ENCODE measurements at places on chromosomes 5 and 9. TPM values are rescaled to one million over a fixed set of nuclear protein-coding genes. Genes with fewer than 3 reads are reported as not detected.

DNA sequence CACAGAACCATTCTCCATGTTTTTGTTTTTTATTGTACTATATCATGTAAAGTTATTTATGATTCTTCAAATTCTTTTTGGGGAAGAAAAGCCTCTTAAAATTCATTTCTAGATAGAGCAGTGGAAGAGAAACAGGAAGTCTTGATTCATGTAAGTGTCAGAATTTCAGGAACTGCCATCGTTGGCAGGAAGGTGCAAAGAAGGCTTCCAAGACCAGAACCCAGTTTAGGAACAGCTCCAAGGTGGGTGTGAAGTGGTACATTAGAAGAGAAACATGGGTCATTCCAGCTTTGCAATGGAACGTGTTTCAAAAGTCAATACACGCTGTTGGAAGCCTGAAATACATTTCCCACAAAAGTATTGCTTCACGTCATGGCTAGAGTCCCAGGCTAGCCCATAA is 14.8 kb downstream of the SAXO1 start:
- DNase-seq, result no peak

The MAMDC2 gene
- polyA plus RNA-seq, result 7.3 TPM

The C7 gene
- polyA plus RNA-seq, result 241 TPM

The TAF11L5 gene
- polyA plus RNA-seq, result not detected

The PCDHB13 gene
- polyA plus RNA-seq, result 7.6 TPM

The PNPLA7 gene
- 1.4 TPM for polyA plus RNA-seq

- DNase-seq, result no peak
Observed at GRCh38 chr5:10655972-10656830, 92.3 kb downstream of the ANKRD33B start.

The TMEM215 gene
- 0.27 TPM for polyA plus RNA-seq

DNA sequence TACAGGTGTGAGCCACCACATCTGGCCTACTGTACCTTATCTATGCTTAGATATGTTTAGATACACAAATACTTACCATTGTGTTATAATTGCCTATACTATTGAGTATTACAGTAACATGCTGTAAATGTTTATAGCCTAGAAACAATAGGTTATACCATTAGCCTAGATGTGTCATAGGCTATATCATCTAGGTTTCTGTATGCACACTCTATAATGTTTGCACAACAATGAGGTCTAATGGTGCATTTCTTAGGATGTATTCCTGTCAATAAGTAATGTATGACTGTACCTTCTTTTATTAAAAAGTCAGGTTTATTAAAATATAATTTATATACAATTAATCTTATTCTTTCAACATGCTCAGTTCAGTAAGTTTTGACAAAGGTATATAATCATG is 683.1 kb downstream of the LRRC70 start:
- no peak for DNase-seq

DNA sequence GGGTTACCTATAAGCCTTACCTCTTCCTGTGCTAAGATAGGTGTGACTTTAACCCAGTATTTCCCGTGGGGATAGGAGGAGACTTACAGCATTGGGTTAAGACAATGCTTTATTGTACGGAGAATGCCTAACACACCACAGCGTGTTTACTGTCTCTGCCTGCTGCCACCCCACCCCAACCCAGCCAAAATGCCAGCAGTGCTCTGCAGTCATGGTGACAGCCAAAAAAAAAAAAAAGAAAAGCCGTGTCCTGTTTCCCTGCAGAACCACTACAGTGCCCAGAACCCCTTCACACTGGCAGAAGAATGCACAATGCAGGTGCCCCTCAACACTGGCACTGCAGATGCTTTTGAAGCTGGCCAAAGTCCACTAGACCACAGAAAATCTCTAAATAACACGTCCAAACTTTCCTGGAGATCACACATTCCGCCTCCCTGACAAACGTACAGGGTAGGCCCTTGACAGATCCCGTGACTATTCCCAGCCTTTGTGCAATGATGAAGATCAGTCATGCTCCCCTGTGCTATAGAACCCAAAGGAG is 102.2 kb downstream of the SERINC5 start:
- DNase-seq, result no peak

The TMEM203 gene
- 43.5 TPM for polyA plus RNA-seq

DNA sequence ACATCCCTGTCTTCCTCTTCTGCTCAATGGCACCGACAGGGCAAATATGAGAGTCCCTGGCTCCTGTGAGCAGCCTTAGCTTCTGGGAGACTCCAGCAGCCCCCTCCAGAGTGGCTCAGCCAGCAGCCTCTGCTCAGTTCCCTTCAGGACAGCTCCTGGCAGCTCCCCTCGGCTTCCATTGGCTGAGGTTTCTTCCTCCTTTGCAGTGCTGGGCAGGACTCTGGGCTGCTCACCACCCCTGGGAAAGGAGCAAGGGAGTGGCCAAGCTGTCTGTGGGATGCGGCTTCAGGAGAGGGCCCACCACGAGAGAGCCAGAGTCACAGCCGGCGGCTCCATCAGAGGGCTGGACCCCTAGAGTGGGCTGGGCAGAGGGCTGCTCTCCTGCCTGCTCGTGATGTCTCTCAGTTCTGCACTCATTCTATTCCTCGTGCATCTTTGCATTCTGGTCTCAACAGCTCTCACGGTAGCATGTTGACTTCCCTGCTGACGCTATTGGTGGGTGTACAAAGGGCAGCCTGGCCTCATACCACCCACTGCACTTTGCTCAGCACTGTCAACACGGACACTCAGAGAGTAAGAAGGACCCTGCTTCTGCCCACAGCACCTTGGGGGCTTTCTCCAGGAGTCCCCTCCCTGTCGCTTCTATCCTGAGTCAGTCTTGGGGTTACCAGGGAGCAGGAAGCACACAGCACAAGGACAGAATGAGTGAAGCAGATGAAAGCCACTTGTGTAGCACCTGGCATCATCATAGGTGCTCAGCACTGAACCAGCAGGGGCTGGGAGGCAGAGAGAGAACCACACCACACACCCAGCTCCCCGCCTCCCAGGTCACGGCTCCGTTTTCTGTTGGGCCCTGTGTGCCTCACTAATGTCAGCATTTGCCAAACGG is 80.9 kb upstream of the ALDH1B1 start:
- DNase-seq, result no peak

GRCh38 chr9:108579757-108580439 is 275.9 kb downstream of the ACTL7B start:
- no peak for DNase-seq

The SLIT3 gene
- 44.8 TPM for polyA plus RNA-seq

The SPATA31E1 gene
- polyA plus RNA-seq, result not detected

DNA sequence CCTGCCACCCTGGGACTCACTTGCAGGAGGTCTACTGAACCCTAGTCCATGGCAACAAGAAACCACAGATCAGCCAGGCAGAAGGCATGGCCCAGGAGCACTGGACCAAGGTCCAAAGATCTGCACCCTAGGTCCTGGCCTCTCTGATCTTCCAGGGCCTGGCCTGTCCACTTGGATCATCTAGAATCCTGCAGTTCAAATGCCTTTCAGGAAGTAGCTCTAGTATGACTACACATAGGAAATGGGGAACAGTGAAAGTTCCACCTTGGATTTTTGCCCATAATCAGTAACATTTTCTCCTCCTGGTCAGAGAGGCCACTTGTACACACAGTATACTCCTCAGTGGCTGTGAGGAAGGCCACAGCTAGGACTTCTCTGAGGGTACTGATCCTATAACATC is 11.5 kb downstream of the ANXA6 start:
- no peak for DNase-seq

- DNase-seq, result no peak
Observed at GRCh38 chr9:92642564-92642963, 27.4 kb downstream of the IPPK start.

The IL12B gene
- polyA plus RNA-seq, result 0.09 TPM

The GZMA gene
- polyA plus RNA-seq, result 1.2 TPM

- no peak for DNase-seq
Observed at GRCh38 chr5:81361600-81361999, 32.3 kb downstream of the ACOT12 start.

GRCh38 chr5:23411994-23412393 is 95.4 kb upstream of the PRDM9 start:
- DNase-seq, result no peak

DNA sequence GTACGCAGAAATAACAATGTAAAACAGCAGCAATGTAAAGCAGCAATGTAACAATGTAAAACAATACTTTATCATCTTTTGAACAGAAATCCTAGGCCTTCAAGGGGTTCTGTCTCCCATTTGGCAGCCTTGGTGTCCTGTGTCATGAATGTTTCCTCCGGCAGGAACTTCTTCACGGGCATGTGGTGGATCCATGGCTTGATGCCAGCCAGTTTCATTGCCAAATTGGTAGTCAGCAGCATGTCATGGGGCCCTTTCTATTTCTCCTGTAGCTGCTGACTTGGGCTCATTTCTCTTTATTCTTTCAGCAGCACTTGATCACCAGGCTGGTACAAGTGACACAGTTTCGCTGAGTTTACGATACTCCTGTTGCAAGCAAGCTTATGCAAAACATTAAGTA is 275.3 kb downstream of the HTR1A start:
- DNase-seq, result no peak

The PCA3 gene
- polyA plus RNA-seq, result 0.18 TPM

DNA sequence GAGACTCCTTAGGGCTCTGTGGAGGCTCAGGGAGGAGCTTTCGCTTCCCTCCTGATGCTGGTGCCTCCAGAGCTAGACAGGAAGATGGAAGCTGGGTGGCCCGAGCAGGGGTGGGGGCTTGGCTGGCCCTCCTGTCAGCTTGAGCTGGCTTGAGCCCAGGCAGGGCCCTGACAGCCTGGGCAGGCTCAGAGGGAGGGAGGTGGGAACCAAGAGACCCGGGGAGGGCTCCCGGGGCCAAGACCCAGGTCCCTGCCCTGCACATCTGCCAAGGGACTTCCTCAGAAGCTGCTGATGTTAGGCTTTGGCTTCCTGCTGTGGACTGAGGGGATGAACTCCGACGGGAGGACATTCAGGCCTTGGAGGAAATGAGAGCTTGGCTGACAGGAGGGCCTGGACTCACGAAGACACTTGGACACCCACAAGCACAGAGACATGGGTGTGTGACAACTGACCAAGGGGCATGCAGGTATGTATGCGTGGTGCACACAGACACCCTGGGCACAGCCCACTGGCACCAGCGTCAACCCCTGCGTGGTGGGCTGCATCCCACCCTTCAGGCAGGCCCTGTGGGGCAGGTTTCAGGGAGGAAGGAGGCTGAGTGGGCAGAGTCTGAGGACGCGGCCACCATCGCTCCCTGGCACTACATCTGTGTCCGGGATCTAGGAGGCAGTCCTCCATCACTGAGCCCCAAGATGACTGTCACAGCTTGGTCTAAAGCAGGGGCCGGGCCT is 1.7 kb upstream of the LTC4S start:
- DNase-seq, result no peak

DNA sequence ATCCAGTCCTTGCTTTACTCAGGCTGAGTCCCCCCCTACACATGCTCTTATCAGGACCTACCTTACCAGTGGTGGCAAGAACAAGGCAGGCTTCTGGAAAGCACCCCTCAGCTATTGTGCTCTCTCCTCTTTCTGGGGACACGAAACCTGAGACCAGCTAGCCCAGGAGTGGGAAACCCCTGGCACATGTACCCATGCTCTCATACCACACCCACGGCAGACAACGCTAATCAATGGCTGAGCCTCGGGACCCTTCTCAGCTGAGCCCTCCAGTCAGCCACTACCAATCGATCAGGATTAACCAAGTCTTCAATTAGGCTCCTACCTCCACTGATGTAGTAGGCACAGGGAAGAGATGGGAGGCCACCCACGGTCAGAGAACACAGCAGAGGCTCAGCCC is 65.1 kb downstream of the VAV2 start:
- no peak for DNase-seq

GRCh38 chr9:72844440-72844768 is 108.4 kb downstream of the ALDH1A1 start:
- DNase-seq, result no peak

GRCh38 chr5:53041071-53041692 is 52.0 kb downstream of the ITGA2 start:
- no peak for DNase-seq

The INSL4 gene
- not detected for polyA plus RNA-seq

DNA sequence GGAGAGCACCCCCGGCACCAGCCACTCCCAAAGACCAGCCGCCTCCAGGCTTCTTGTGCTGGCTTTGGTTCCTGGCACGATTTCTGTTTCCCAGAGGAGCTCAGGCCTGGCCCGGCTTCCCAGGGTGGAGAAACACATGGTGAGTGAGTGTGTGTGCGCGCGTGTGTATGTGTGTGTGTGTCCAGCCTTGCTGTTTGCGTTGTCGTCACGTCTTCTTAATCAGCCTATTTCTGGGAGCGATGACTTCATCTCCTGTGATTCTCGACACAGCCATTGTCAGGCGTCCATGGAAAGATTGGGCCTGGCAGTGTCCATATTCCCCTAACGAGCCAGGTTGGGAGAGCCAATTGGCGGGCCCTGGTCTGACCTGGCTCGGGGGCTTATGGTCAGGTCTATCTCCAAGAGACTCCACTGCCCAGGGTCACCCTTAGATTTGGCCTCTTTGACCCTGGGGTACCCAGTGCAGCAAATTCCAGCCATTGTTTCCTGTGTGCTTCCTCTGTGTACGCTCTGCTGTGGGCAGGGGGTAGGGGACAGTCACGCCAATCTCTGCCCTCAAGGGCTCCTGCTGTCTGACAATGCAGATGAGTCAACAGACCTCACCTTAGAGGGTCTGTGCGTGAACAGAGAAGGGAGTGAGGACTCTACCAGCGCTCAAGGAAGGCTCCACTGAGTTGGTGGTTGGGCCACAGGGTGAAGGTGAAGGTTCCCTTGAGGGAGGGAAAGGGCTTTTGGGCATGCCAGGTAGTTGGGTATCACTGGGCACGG is 73.8 kb downstream of the DAB2IP start:
- no peak for DNase-seq

DNA sequence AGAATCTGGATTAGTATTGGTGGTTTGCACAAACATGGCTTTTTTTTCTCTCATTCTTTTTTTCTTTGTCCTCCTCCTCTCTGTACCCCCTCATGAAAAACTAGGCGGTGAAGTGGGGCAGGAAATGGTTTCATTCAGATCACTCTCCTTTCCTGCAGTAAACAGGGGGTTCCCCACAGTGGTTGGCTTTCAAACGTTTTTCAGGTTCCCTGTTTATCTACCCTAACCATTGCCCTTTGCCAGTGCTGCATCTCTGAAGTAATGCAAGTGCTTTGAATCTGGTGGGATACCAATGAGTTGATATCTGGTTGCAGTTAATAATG is 29.8 kb downstream of the NR4A3 start:
- DNase-seq, result no peak

The SH2D3C gene
- 17.8 TPM for polyA plus RNA-seq

The EXOSC2 gene
- 39.1 TPM for polyA plus RNA-seq

The PCDHGB4 gene
- 4.4 TPM for polyA plus RNA-seq

The PLEKHG4B gene
- polyA plus RNA-seq, result 15.1 TPM

DNA sequence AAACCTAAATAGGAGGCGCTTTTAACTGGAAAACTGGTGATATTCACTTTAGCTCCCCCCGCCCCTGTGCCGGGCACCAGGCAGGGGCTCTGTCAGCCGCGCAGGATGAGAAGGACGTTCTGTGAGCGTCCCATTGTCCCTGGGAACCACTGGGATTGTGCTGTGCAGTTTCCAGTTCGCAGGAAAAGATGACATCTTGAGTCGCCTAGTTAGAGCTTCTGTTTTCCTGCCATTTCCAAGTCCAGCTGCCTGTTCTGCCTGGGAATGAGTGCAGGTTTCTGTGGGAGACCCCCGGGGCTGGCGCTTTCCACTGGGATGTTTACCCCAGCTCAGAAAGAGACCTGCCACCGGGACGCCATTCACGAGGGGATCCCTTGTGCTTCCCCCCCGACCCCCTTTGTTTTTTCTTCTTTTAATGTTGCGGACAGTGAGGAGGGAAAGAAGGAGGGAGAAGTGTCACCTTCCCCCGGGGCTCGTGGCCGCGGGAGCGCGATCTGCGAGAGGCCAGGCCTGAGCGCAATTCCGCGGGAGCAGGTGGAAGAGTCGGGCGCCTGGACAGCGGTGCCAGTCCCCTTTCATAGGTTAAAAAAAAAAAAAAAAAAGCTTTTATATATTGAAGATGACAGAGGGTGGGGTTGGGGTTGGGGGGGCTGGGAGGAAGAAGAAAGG is 121.5 kb downstream of the RMI1 start:
- DNase-seq, result no peak
